ENCODE measurements at places on chromosomes 12 and 14.

DNA sequence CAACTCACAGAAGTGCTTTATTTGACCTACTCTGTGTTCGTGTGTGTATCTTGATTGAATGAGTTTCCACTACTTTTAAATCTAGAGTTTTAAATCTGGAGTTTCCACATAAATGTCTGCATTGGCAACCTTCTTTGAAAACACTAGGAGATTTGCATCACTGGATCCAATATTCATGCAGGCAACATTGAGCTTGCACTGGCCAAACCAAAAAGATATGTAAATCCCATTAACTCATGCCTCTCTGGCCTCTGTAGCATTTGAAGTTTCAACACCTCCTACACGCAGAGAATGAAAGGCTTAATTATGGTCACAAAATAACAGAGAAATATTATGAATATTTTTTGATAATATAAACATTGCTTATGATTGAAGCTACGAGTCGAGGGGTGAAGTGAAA is 178.6 kb downstream of the DUSP6 start:
- no peak for DNase-seq

- DNase-seq: no peak
Observed at GRCh38 chr14:104348741-104349140, 210.4 kb downstream of the KIF26A start.

GRCh38 chr12:96471368-96472050 is 17.9 kb upstream of the CFAP54 start:
- DNase-seq: no peak

GRCh38 chr14:92935446-92935845 is 12.5 kb downstream of the CHGA start:
- no peak for DNase-seq

GRCh38 chr12:63994704-63995103 is 150.2 kb downstream of the SRGAP1 start:
- DNase-seq: no peak

GRCh38 chr14:73878436-73878835 is 8.2 kb upstream of the ZNF410 start:
- no peak for DNase-seq

GRCh38 chr14:101992708-101993107 is 28.3 kb downstream of the DYNC1H1 start:
- DNase-seq: no peak

GRCh38 chr12:48988030-48988649 is 10.0 kb downstream of the WNT1 start:
- peak; percentile 52 for DNase-seq

- no peak for DNase-seq
Observed at GRCh38 chr14:90511795-90512328, 115.0 kb downstream of the CALM1 start.

GRCh38 chr12:51020448-51021182 is 5.6 kb downstream of the SLC11A2 start:
- DNase-seq: no peak

- no peak for DNase-seq
Observed at GRCh38 chr14:34642595-34642994, 12.6 kb upstream of the SNX6 start.

DNA sequence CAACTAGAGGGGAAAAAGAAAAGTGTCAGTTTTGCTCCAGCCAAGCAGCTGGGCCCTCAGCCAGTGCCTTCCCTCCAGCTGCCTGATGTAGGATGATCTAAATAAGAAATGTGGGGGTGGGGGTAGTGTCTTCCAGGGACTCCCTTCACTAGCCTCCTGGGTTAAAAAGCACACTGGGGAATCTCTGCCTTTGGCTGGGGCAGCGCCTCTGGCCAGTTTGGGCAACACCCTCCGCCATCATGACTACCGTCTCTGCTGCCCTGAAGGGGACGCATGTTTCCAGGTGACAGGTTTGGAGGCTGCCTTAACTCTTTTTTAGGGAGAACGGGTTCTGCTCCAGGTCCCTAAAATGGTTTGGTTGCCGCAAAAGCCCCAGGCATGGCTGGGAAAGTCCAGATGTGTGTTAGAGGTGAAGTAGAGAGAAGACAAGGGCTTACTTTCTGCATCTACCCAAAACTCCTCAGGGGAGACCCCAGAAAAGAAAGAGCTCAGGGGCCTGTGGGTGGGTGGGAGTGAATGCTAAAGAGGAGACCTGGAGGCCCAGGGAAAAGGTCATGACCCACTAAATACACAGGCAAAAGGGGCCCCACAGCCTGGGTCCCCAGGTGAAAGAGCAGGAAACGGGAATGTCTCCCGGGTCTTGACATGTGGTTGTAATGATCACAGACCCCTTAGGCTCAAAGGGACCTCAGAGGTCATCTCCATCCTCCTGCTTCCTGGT is 132.8 kb upstream of the CCND2 start:
- no peak for DNase-seq

DNA sequence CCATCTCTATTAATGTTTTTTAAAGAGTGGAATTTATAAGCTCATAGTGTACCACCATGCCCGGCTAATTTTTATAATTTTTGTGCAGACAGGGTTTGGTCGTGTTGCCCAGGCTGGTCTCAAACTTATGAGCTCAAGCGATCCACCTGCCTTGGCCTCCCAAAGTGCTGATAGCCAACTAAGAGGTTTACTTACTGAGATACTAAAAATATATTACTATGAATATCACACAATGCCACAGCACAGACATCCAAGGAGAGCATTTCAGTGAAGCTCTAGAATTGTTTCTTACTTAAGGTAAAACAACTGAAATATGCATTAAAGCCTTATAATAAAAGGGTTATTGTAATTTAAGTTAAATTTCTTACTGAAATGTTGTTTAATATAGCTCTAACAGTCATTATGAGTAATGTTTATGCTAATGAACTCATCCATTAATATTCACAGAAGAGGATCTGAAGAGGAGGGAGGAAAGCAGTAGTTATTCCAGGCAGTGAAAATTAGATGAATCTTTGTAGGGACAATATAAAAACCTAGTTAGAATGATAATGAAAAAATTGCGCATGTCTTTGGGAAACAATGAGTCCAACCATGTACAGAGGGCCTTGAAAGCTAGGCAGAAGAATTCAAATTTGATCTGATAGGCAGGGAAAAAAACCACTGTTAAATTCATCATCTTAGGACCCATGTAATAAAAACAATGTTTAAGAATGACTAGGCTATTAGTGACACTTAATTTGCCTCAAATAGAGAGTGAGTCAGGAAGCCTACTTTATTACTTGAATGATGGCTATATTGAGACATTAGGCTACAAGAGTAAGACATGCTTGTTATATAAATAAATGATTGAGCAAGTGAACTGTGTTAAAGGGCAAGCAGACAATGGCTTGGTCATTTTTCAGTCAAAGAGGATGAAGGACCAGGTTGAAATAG is 99.2 kb downstream of the SLC41A2 start:
- no peak for DNase-seq

- DNase-seq: no peak
Observed at GRCh38 chr12:67354322-67354721, 85.2 kb downstream of the CAND1 start.

GRCh38 chr12:1107669-1108068 is 116.6 kb downstream of the ERC1 start:
- DNase-seq: no peak

GRCh38 chr12:97404543-97404942 is 58.1 kb upstream of the RMST start:
- DNase-seq: no peak

DNA sequence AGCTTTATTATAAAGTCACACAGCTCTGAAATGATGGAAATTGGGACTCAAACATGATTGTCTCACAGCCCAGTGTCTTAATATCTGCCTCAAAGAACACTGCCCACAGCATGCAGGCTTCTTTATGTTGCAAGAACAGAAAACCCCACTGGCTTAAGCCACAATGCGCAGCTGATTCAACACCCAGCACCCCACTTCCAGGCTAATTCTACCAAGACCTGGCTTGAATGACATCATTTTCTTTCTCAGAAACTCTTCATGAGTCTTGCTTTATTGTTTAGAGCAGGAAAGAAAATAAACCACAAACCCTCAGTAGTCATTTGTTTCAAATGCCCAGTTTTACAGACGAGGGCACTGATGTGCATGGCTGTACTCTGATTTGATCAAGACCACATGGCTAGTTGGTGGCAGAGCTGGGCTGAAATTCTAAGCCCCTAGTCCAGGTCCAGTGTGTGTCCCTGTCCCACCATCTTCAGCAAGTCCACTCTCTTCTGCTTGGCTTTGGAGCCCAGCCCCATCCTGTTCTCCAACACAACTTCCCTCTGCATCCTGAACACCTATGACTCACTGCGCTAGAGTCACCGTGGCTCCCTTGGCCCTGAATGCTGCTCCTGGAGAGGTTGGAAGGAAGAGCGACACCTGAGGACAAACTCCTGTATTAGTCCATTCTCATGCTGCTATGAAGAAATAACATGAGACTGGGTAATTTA is 50.3 kb upstream of the SRSF5 start:
- peak; percentile 27 for DNase-seq

GRCh38 chr12:94602024-94602423 is 48.3 kb downstream of the TMCC3 start:
- no peak for DNase-seq

- no peak for DNase-seq
Observed at GRCh38 chr12:71445071-71445470, 5.5 kb downstream of the LGR5 start.

DNA sequence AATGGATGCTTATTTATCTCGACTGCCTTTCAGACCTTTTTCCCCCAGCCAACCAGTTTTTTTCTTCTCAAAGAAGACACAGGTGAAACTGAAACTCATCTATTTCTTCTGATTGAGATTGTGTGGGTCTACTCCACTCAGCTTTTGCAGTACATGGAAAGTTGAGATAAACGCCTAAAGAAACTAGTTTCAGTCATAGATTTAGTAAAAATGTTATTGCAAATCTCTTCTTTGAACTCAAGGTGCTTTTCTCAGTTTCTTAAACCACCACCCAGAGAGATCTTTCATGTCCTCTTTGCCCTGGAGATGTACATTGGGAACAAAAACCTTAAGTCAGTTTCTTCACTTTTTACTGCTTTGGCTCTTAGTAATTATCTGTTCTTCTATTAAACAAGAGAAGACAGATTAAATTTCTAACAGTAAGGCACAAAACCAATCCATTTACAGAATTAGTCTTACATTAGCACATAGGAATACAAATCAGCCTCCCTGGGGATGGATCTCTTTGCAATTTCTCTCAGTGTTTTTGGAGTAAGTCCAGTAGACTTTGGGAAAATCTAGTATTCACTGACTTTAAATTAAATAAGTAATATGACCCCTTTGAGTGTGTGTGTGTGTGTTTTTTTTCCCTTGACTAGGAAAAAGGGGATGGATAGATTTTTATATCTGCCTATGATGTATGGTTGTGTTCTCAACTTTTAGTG is 11.6 kb downstream of the FBXW8 start:
- no peak for DNase-seq

- DNase-seq: no peak
Observed at GRCh38 chr12:130879212-130879686, 7.4 kb downstream of the RAN start.

DNA sequence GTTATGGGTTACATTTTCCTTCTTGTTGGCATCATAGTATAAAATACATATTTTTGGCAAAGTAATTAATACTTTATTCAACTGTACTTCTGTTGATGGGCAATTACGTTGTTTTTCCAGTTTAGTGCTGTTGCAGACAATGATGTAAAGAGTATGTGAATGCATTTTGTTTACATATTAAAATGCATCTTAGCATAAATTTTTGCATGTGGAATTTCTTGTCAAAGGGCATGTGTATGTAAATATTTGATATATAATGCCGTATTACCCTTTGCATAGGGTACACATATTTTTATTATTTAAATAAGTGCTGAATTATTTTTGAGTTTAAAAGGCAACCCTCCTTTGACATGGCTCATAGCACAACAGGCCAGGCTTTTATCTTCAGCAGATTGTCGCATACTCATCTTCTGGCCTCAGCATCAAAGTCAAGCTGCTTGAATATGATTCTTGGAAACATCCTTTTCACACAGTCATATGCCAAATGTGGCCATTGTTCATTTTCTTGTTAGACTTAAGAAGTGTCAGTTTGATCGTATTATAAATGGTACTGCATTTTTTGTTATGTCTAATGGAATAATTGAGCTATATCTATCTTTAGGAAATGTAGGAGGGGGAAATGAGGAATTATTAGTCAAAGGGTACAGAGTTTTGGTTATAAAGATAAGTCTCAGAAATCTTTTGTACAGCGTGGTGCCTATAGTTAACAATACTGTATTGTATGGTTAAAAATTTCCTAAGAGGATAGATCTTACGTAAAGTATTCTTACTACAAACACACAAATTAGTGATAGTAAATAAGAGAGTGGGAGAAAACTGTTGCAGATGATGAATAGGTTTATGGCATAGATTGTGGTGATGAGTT is 138.5 kb downstream of the FUT8 start:
- no peak for DNase-seq

All from stimulated activated CD8-positive, alpha-beta memory T cell treated with anti-CD3 and anti-CD28 coated beads, Interleukin-4, amount 100 ng/mL, for 4 hours (primary cell).